ENCODE measurements at places on chromosomes 2 and 18.

DNA sequence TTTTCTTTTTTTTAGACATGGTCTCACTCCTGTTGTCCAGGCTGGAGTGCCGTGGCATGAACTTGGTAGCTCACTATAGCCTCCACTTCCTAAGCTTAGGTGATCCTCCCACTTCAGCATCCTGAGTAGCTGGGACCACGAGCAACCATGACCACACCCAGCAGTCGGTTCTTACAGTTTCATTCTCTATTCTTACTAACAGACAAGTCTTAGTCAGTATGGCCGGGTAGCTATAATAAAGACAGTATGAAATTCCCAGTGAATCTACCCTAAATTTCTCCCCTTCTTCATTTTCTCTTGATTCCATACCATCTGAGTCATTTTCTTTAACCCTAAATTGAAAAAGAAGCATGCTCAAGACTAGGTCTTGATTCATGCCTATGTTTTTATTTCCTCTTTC, 775.3 kb upstream of the NRXN1 start:
- no peak for DNase-seq

GRCh38 chr2:53519918-53520841, 247.4 kb upstream of the CHAC2 start:
- DNase-seq, result no peak

DNA sequence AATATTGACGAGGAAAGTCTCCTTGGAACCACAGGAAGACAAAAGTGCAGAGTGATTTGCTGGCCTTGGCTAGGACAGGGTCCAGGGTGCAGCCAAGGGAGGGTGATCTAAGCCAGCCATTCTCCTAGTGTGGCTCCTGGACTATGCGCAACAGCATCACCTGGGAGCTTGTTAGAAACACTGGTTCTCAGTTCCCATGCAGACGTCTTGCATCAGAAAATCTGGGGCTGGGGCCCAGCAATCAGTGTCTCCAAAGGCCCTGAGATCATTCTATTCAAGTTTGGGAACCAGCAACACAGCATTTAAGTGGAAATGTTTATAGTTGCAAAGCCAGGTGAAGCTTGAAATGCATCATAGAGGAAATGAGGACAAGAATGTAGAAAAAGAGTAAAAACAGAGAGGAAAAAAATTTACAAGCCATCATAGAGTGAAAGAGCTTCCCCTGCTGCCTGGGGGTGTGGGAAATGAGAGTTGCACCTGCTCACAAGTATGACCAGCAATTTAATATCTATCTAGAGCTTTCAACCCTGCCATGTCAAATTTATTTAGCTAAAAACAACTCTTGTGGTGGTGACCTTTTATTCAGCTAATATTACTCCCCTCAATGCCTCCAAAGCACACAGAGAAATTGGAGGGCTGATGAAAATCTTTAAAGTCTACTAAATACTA, 54.4 kb upstream of the SEC11C start:
- peak; percentile 29 for DNase-seq

- DNase-seq, result no peak
Observed at GRCh38 chr2:218877331-218877730, 3.3 kb upstream of the WNT10A start.

- no peak for DNase-seq
Observed at GRCh38 chr18:10322435-10322834, 132.0 kb upstream of the APCDD1 start.

GRCh38 chr2:234480337-234480736, 16.5 kb downstream of the ARL4C start:
- no peak for DNase-seq
